ENCODE measurements at places on chromosomes 4 and X.

- no peak for DNase-seq
These were observed 77.3 kb upstream of the NOCT start for GRCh38 chr4:138938366-138938690.

- no peak for DNase-seq
These were observed 48.2 kb upstream of the SLIT2 start for GRCh38 chr4:20203508-20203907.

DNA sequence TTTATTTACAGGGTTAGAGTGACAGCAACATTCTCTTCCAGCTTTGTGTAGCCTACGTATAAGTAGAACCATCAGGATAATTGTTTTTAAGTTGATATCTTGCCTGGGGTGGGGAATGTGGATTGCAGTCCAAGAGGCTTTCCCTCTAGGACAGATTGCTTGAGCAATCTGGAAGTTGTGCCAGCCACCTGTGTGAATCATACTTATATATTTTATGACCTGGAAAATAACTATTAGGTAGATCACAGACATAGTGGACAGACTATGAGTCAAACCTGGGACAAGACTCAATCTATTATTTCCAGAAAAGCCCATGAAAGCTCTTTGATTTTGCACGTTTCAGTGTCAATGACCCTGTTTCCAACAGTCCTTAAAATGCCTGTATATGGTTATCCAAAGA, 98.9 kb downstream of the TLL1 start:
- no peak for DNase-seq

DNA sequence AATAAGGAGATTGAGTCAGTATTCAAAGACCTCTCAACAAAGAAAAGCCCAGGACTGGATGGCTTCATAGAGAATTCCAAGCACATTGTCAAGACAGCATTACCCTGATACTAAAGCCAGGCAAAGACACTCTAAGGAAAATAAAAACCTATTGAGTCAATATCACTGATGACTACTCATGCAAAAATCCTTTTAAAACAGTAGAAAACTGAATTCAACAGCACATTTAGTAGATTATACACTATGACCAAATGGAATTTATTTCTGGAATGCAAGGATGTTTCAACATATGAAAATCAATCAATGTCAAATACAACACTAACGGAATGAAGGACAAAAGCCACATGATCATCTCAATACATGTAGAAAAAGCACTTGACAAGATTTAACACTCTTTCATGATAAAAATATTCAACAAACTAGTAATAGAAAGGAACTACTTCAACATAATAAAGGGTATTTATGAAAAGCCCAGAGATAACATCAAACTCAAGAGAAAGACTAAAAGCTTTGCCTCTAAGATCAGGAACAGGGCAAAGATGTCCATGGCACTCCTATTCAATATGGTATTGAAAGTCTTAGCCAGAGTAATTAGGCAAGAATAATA, 633.3 kb downstream of the ANKRD50 start:
- DNase-seq = no peak

DNA sequence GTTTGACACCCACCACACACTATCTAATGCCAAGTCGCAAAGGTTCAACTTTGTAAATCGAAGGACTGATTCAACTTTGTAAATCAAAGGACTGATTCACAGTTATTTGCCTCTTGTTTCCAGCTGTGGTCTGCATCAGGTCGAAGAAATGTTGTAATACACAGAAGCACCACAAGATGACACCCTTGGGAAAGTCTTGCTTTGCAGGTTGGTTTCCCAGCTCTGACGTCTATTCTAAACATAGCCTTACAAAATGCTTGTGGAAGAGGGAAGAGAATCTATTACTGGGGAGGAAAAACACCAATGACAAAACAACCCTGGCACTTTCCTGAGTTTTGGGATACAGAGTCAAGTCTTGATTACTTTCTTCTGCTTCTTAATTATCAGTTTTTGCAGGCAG, 35.3 kb downstream of the SUPT20HL1 start:
- DNase-seq = no peak

DNA sequence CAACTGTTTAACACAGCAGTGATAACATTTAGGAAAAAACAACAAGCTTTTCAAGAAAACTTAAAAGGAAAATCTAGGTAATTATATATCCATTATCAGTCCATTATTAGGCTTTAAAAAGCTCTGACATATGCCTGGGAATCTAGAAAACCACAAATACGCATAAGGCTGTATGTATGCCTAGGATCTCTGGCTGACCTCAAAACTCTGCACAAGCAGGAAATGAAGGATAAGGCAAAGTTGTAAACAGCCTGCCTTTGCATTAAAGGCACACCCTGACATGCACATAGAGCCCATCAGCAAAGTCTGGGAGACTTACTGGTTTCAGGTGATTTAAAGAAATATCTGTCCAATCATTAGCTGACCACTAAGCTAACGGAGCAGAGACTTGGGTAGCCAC, 14.0 kb downstream of the TIMP1 start:
- no peak for DNase-seq

DNA sequence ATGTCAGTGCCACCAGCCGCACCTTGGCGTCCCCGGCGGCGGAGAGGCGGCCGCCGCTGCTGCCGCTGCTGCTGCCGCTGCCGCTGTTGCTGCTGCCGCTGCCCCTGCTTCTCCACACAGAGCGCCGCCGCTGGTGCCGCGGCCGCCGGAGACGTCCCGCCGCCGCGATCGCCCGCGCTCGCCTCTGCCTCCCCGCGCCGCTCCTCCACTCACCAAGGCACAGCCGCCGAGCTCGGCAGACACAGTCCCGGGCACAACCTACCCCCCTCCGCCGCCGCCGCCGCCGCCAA, at the start of gene PPP3CA:
TSS of gene PPP3CA (minus strand) at position 260 of the 290 bp plus-strand sequence.
- DNase-seq = no peak

DNA sequence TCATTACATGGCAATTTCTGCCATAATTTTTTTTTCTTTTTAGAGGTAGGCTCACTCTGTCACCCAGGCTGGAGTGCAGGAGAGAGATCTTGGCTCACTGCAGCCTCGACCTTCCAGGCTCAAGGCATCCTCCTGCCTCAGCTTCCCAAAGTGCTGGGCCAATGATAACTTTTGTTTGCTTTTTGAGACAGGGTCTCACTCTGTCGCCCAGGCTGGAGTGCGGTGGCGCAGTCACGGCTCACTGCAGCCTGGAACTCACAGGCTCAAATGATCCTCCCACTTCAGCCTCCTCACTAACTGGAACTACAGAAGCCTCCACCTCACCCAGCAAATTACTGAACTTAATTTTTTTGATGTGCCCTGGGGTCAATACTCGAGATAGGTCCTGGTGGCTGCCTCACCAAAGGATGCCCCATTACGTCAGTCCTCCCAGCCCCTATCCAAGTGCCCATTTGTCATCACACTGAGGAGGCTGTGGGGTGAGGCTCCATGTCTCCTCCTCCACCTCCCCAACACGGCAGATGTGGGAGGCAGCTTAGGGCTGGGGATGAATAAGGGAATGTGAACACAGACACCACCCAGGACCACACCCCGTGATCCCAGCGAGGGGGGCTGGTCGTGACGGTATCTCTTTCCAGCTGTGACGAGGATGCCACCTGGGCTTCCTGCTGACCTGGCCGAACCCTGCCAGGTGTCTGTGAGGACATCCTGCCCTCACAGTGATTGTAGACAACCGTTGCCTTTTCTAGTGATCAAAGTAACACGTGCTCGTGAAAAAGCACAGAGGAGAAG, 12.4 kb upstream of the NKX1-1 start:
- no peak for DNase-seq

All from stimulated activated CD4-positive, alpha-beta T cell treated with anti-CD3 and anti-CD28 coated beads, Interleukin-4, amount 100 ng/mL, for 4 hours (primary cell).